AG08396 (cell line): ENCODE measurements at places on chromosomes 7 and 10.

- peak; percentile 31 for DNase-seq
Observed at GRCh38 chr7:16753932-16754855, 639 bp downstream of the TSPAN13 start.

GRCh38 chr7:155928583-155928982, 116.3 kb upstream of the SHH start:
- no peak for DNase-seq

- DNase-seq, result no peak
Observed at GRCh38 chr7:128732521-128733277, 6.5 kb upstream of the CALU start.

DNA sequence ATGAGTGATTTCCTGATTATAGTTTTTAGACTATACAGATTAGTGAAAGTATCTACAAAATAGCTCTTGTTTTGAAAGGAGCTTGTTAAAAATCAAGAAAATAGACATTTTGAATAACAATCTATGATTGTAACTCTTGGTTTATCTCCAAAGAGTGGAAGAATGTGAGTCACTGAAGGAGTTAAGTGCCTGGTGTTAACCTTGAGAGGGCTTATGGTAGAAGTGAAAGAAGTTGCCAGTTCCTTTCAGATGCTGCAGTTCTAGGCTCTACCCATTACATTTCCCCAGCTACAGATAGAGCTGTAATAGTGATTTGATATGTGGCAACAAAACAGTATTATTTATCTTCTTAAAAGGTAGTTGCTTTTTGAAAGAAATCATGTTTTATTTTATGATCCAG, 12.7 kb downstream of the NRBF2 start:
- peak; percentile 16 for DNase-seq

DNA sequence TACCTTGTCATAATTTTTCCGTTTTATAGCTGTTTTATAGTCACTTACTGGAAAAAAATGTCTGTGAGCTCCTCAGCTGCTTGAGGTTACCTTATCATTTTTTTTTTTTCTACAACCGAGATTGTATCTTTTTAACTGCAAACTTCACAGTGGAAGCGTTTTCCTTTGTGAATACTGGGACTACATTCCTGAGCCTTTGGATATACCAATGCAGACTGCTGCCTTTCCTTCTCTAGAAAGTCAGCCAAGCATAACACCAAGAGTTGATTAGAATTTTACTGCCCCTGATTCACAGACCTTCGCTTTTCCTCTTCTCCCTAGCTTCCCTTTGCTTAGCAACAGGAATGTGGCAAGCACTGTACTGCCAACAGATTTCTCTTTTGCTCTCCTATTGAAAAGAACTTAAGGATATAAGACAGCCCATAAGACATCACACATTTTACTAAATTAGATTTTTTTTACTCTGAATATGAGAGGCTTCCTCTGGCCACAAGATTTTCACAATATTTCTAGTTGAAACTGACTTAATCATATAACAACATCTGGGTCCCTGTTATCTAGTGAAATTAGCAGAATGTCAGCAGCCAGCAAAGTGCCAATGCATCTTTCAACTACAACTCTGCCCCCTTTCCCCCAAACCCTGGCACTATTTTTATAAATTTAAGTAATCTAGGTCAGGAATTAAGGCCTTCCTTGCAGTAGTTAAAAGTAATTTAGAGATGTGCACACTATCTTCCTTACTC, 170.6 kb downstream of the PRKG1 start:
- peak; percentile 31 for DNase-seq

DNA sequence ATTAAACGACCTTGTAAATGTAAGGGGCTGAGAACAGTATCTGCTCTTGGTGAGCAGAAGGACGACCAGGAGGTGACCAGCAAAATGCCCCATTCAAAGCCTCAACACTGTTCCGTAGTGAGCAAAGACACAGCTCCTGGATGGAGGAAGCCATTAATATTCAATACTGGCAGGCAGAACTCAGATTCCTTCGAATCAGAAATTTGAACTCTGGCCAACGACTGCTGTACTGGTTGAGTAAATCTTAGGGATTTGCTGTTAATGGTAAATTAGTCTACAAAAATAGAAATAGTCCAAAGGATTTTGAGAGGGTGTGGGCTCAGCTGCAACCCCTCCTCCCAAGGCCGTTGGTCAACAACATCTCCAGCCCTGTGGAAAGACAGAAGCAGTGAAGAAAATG, 130.5 kb upstream of the PFKP start:
- no peak for DNase-seq

GRCh38 chr10:99450156-99450555, 19.7 kb upstream of the GOT1 start:
- no peak for DNase-seq

- no peak for DNase-seq
Observed at GRCh38 chr10:88172159-88172558, 308.7 kb downstream of the PTEN start.

- peak; percentile 24 for DNase-seq
Observed at GRCh38 chr7:98423043-98423442, 22.2 kb upstream of the BAIAP2L1 start.

- DNase-seq, result no peak
Observed at GRCh38 chr7:49866076-49866735, 92.8 kb downstream of the VWC2 start.

DNA sequence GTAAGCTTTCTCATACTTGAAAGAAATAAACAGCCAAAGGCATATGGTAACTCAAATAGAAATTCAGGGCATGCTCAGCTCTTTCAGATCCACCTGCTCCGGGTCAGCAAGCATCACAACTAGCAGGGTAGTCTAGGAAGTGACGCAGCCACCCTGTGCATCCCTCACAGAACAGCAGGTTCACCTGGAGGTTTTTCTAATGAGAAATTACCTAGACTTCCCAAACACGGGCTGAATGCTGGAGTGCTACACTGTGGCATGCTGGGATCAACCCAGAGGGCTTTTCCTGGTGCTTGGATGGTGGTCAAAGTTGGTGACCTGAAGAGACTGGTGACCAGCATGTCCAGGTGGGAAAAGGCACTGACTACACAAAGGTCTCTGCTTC, 66.8 kb upstream of the DNAJB6 start:
- DNase-seq, result no peak

DNA sequence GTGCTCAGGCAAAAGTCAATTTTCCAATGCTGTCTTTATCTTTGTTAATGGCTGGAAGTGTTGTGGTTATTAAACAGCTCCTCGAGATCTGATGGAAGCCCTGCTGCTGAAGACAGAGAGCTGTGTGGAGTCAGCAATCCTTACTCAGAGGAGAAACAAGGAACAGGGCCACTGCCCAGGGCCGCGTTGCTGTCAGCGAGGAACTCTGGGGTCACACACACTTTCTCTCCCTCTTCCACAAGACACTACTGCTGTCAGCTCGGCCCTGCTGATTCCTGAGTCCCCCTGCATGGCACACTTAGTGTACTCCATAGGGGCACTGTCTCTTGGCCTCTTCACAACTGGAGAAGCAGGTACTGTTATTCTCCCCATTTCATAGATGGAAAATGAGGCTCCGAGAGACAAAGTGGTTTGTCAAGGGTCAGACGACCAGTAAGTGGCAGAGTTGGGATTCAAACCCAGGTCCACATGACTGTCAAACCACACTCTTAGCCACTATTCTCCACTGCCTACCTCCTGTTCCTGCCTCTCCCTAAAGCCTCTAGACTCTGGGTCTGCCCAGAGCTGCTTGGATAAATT, 29.3 kb upstream of the PDCD4 start:
- no peak for DNase-seq

DNA sequence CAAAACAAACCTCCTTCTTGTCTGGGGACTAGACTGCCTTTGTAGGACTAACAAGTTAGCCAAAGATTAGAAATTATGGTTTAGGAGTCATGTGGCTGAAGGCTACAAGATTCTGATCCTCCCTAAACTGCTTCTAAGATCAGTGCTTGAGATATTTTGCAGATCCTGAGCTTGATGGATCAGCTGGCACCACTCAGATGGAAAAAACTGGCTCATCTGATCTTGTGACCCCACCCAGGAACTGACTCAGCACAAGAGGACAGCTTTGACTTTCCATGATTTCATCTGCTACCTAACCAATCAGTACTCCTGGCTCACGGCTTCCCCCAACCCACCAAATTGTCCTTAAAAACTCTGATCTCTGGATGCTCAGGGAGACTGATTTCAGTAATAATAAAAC, 271.5 kb upstream of the TAC1 start:
- DNase-seq, result no peak

- DNase-seq, result no peak
Observed at GRCh38 chr7:158550886-158551452, 36.7 kb downstream of the PTPRN2 start.

GRCh38 chr7:130566168-130566897, 74.4 kb downstream of the MEST start:
- DNase-seq, result no peak

- DNase-seq, result no peak
Observed at GRCh38 chr7:96187735-96188134, 134.2 kb downstream of the SLC25A13 start.

DNA sequence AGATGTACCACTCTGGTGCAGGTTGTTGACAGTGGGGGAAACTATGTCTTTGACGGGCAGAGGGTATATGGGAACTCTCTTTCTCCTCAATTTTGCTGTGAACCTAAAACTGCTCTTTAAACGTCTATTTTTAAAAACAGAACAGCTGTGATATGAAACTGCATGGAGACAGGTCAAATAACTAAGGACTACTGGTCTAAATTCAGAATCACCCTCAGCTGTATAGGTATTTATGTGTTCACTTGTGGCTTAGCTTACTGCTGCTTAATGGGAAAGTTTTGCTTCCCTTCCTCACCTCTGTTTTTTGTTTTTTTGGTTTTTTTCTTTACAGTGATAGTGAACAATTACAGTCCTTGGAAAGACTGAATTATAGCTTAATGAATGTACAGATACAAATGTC, 86.9 kb upstream of the STRIP2 start:
- DNase-seq, result no peak

DNA sequence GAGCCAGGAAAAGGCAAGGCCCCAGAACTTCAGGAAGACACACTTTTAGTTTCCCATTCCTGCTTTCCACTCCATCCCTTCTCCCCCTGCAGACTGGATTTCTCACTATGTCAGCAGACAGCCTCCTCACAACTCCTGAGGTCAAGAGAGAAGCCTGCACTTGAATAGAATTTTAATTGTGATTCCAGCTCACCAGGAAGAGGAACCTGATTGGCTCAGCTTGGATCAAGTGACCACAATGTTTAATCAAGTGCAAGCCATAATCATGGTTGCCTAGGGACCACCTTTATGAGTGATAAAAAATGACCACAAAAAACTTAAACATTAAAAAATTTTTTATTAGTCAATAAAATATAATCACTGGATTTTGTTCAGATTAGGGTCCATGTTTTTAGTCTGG, 244.7 kb upstream of the RHOBTB1 start:
- DNase-seq, result no peak

- peak; percentile 48 for DNase-seq
Observed at GRCh38 chr10:96512524-96513304, 1.0 kb downstream of the TLL2 start.

GRCh38 chr7:97868788-97869187, 3.4 kb downstream of the ASNS start:
- no peak for DNase-seq

GRCh38 chr10:131640045-131640644, 260.7 kb upstream of the PPP2R2D start:
- no peak for DNase-seq

DNA sequence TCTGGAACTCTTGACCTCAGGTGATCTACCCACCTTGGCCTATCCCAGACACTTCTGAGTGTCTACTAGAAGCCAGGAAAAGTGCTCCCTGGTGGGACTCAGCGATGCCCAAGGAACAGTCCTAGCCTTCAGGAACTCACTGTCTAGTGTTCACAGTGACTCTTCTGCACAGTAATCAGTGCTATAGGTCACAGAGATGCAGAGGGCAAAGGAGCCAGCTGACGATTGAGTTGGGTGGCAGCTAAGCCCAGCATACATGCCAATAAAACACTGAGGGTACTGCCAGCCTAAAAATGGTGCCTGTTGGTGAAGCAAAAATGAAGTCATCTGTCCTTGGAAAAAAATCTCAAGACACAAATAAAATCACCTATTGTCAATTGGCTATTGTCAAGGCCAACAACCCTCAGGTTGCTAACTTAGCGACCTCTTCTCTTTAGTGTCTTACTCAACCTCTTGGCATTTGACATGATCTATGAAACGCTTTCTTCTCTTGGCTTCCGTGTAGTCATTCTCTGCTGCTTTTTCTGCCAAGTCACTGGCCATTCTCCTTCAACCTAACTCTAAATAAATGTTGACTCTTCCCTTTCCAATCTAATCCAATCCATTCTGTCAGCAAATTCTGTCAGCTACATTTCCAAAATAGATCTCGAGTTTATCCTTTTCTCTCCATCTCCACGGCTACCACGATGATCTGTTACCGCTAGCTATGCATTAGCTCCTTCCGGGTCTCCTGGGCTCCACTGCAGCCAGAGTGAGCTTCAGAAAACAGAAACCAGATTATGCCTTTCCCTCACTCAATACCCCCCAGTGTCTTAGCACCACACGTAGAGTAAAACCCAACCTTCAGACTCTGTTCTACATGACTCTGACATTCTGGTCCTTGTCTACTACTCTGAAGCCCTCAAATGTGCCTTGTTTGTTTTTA, 99.2 kb downstream of the ATXN7L1 start:
- no peak for DNase-seq

GRCh38 chr7:105213611-105214010, 175.1 kb downstream of the SRPK2 start:
- no peak for DNase-seq

- DNase-seq, result no peak
Observed at GRCh38 chr10:59829024-59829423, 75.8 kb upstream of the MRLN start.

DNA sequence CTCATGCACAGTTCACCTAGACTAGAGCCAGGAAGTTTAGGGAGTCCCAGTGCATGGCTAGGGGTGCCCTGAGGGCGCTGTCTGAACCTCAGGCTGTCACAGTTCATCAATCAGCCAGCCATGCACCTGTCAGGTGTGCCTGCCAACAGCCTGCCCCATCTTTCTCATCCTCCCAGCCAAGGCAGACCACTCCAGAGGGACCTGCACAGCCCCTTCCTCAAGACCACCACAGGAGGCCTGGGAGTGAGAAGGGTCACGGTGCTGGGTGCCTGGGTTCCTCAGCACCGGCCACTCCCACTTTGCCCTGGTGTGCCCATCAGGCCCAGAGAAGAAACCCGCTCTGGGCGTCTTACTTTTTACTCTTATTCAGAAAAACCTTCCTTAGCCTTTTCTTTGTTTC, 8.4 kb downstream of the ATP6V1F start:
- no peak for DNase-seq

DNA sequence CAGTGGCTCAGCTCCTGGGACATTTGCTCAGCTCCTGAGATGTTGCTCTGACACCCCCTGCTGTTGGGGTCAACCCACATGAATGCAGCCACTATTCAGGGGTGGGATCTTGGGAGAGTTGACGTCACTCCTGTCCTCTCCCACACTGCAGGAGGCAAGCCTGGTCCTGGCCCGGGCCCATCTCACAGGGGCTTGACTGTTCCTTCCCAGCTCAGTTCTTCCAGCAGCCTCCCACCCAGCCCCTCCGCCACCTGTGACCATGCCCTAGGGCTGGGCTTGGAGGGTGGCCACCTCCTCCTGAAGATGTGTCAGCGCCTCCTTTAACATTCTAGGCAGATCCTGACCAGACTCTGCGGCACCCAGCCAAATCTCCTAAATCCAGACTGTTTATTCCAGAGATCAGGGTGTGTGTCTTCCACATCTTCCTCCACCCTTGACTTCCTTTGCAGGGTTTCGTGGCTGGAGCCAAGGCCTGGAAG, 19.1 kb upstream of the OPALIN start:
- no peak for DNase-seq
